GM10248 (cell line): ENCODE measurements at places on chromosomes 7 and 10.

DNA sequence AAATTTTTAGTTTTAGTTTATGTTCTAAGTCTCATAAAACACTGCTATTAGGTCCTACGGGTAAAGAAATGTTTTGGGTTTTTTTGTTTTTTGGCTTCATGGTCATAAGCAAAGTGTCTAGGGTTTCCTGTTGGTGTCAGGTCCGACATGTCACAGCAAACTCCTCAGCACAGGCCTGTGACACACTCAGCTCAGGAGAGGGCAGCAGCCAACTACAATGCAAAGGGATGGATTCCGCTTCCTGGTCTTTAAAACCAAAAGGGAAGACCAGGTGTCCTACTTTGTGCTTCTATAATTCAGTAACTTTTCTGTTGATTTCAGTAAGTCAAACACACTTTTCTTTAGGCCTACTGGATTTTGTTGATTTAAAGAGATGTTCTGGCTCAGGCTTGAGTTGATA lies 83.8 kb upstream of the MACROH2A2 start:
- no peak for DNase-seq

GRCh38 chr10:70499836-70500167 lies 21.2 kb downstream of the PALD1 start:
- no peak for DNase-seq

GRCh38 chr10:17617031-17617911 lies at the start of gene HACD1:
Gene HACD1 (minus strand): TSS chr10:17617374. CDS start chr10:17617339, 35 bp downstream.
- DNase-seq, result peak; percentile 62

GRCh38 chr10:124008187-124008586 lies 85.2 kb downstream of the CHST15 start:
- no peak for DNase-seq

DNA sequence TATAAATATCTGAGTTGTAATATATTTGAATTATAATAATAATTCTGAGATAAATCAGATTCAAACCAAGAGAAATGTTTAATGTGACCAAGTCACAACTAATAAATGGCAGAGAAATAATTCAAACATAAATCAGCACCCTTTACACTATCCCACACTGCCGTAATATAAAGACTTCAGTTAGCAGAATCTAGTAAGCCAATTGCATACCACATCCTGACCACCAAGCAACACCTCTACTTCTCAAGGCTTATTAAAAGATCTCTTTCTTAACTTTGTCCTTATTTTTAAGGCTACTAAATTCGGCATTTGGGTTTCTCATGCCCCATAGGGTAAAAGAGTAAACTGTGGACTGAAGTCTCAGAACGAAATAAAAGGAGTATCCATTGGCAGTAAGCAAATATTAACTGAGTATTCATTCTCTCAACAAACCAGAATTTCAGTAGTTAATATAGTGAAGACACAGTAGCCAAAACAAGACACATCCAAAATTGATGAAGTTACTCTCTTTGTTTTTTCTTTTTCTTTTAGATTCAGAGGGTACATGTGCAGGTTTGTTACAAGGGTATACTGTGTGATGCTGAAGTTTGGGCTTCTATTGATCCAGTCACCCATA lies 14.8 kb downstream of the ACBD5 start:
- DNase-seq, result no peak
